Activated CD8-positive, alpha-beta memory T cell treated with anti-CD3 and anti-CD28 coated beads for 48 hours (primary cell): ENCODE measurements at places on chromosomes 3 and 15.

GRCh38 chr15:57943171-57943570, 122.3 kb downstream of the ALDH1A2 start:
- DNase-seq = no peak

DNA sequence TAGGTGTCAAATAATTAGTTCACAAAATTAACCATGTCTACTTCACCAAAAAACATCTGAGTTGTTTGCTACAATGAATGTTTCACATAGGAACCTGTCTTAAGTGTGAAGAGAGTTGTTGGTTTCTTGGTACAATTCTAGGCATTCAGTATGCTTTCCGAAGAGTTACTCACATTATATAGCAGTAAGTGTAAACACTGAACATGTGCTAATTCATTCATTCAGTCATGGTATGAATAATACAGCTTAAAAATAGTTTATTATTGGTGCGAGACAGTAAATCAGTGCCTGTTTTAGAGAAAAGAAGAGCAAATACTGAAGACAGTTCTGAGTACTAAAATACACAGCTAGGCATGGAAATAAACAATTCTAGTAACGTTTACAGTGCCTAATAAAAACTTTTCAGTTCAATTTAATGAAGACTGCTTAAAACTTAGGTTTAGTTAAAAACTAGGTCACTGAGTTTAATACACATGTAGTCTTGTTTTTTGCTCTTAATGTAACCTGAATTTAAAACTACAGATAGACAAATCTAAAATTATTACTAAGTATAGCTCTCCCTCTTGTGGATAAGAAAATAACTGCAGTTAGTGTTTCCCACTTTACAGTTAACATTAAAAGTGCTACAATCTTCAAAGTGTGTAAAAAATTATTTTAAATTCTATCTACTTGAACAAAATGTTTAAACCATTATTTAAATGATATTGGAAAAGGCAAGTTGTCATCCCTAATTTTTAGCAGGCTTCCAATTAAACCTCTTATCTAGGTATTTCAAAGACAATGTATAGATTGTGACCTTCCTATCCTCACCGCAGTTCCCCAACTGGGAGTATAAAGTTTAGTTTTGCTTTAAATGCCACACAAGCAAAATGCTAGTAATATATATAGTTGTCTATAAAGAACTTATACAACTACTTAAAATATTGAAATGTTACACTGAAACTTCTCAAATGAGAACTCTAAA, 20.1 kb upstream of the ZCWPW2 start:
- DNase-seq = no peak

DNA sequence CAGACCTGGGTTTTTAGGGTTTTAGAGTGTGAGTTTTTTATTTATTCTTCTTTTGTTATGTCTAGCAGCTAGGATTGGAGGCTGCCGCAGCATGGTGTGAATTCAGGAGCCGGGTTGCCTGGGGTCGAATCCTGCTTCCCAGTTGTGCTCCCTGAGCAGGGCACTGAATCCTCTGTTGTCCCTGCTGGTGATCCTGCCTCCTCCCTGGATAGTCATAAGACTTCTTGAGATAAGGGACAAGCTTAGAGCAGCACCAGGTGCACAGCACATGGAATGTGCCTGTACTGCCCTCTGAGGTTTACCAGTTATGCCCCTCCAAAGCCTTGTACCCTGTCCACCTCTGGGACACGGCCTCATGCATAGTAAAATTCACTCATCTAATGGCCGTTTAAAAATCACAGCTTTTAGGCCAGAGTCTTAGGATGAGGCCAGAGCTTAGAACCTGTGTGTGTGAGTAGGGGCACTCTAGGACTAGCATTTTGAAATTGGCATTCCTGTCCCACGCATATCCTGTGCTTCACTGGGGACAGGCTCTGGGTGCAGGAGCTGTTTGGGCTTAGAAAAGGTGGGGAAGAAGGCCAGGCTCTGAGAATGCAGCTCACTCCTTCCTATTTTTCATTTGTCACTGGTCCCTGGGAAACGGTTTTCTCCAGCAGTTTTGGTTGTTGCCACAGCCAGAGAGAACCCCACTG, 47.7 kb downstream of the CHCHD6 start:
- no peak for DNase-seq

DNA sequence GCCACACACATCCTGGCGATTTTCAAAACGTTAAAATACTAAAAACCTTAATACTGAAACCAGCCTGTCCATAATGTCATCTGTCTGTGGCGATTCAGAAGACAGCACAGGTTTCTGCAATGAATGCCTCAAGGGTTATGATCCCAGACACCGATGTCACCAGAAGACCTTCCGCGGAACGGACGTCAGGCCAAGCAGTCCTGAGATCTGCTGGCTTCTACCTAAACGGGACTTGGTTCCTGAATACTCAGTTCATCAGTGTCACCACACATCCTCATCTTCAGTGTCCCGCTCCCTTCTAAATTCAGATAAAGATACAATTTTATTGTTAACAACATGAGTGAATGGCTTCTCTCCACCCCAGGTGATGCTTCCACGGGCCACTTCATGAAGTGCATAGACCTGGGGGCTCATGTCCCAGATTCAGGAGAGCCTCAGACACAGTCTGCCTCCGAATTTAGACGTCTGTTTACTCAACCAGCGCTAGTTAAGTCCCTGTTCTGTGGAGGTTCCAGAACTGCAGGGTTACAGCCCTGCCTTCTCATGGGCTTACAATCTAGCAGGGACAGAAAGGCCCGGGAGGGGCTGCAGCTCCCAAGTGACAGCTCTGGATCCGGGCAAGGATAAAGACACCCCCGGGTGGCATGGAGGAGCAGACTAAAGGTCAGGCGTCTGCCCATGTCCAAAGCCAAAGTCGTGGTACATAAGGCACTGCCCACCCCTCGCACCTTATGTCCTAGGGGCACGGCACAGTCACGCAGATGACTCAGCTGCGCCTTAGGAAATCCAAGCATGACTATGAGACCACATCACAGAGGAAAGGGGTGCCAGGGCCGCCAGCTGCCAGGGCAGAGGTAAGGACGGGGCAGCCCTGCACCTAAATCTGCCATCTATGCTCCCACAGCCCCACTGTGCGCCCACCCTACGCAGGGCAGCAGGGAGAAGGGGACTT, 75.9 kb downstream of the VGLL4 start:
- no peak for DNase-seq

- no peak for DNase-seq
These were observed 34.1 kb upstream of the SERPINI2 start for GRCh38 chr3:167507954-167508353.

DNA sequence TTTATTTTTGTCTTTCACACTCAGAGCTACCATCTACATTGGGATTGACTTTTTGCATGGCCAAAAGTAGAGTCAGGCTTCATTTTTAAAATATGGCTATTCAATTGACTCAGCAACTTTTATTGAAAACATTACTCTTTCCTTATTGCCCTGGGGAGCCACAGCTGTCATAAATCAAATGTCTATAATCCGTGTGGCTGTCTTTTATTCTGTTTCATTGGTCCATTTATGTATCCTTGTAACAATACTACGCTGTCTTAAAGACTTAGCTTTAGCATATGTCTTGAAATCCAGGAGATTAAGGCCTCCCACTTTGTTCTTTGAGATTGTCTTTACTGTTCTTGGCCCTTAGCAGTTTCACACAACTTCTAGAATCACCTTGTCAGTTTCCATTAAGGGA, 55.2 kb downstream of the CEMIP start:
- DNase-seq = no peak

- DNase-seq = no peak
These were observed 84.1 kb downstream of the AGBL1 start for GRCh38 chr15:86163816-86164215.

DNA sequence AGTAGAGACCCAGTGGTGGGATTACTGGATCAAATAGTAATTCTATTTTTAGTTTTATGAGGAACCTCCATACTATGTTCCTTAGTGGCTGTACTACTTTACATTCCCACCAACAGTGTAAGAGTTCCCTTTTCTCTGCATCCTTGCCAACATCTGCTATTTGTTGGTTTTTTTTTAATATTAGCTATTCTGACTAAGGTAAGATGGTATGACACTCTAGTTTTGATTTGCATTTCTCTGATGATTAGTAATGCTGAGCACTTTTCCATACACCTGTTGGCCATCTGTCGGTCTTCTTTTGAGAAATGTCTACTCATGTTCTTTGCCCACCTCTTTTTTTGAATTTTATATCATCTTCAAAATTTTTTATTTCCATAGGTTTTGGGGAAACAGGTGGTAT, 34.2 kb upstream of the RAP2B start:
- no peak for DNase-seq

GRCh38 chr3:22101351-22101750, 350.3 kb upstream of the ZNF385D start:
- no peak for DNase-seq

DNA sequence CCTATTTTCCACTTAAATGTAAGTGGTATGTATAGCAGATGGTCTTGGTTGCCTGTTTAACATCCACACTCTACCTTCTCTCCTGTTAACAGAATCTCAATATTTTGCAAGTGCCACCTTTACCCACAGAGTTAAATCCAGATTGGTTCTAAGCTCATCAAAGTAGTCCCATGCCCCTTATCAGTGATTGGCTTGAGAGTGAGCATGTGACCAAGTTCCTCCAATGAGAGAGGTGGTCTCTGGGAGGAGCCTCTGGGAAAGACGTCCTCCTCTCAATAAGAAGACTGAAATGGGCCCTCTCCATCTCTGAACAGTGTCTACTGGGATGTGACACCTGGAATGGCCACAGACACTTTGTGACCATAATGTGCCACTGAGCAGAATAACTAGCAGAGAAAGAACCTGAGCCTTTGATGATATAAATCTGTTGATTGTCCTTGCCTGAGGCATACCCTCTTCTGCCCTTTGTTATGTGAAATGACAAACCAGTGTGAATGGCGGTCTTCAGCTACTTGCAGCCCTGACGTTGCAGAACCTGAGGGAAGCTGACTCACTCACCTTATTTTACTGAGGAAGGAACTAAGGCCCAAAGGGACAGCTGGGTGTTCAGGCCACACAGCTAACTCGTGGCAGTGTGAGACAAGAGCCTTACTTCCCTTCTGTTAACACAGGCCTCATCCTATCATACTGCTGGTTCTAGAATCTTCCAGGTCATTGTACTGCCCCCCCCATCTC, 42.4 kb upstream of the LARS2 start:
- DNase-seq = no peak

- no peak for DNase-seq
These were observed 56.5 kb downstream of the CLDN1 start for GRCh38 chr3:190265796-190266195.

DNA sequence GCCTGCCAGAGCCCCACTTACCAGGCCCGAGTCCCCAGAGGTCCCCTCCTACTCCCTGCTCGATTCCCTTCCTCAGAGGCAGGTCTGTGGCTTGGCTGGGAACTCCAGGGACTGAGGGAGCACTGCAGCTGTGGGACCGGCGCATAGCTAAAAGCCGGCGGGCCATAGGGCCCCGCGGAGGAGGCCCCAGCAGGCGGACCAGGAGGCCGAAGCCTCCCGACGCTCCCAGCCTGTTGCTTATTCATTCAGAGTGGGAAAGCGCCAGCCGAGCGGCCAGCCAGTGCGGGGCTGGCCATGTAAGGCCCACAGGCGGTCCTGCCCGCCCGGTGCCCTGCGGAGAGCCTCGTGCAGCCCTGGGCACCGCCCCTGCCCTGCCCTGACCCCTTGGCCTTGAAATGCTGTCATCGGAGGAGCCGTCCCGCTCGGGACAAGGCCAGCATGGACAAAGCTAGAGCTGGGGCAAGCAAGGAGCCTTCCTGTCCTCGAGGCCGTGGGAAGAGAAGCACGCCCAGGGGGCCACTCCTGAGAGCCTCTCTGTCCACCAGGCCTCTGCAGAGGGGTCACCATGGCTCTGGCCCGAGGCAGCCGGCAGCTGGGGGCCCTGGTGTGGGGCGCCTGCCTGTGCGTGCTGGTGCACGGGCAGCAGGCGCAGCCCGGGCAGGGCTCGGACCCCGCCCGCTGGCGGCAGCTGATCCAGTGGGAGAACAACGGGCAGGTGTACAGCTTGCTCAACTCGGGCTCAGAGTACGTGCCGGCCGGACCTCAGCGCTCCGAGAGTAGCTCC, at the start of gene LOXL1:
TSS of gene LOXL1 (plus strand) at position 244 of the 784 bp plus-strand sequence. CDS start at position 566, 322 bp downstream.
- no peak for DNase-seq

- DNase-seq = no peak
These were observed 83.7 kb downstream of the VGLL4 start for GRCh38 chr3:11559816-11560633.

GRCh38 chr15:73464602-73465001, 21.6 kb downstream of the REC114 start:
- no peak for DNase-seq

DNA sequence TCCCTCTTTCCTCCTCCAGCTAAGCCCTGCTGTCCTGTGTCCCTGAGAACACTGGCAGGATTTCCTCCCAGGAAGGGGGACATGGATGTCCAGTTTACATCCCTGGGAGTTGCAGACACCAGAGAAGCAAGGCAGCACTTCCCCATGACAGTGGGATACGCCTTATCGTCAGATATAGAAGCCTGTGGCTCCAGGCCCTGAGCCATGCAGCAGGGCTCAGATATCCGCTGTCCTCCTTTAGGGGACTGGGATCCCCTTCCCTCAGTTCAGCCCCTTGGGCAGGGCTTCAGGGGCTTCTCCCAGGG, 16.4 kb downstream of the CORO2B start:
- DNase-seq = no peak

- DNase-seq = no peak
These were observed 59.9 kb downstream of the SEC22A start for GRCh38 chr3:123261666-123262065.

GRCh38 chr15:66603301-66604179, 37.7 kb upstream of the LCTL start:
- DNase-seq = peak; percentile 52

DNA sequence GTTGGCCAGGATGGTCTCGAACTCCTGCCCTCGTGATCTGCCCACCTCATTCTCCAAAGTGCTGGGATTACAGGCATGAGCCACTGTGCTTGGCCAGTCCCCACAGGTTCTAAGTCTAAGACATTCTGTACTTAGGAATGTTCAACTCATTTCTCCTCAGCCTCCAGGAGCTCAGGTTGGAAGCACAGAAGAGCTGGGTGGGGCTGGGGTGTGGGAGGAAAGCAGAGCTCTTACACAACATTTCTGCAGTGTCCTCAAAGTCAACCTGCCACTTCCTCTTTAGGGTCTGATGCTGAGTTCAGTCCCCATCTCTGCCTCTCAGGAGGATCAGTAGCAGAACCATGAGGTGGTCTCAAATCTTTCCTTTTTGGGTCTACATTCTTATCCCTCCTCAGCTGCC, 75.5 kb downstream of the MRPL46 start:
- DNase-seq = no peak
